ENCODE measurements at places on chromosomes 2 and 18.

- no peak for DNase-seq
Observed at GRCh38 chr18:38933322-38933721, 1367.7 kb upstream of the CELF4 start.

- DNase-seq: no peak
Observed at GRCh38 chr2:200985799-200986198, 22.3 kb upstream of the ORC2 start.

DNA sequence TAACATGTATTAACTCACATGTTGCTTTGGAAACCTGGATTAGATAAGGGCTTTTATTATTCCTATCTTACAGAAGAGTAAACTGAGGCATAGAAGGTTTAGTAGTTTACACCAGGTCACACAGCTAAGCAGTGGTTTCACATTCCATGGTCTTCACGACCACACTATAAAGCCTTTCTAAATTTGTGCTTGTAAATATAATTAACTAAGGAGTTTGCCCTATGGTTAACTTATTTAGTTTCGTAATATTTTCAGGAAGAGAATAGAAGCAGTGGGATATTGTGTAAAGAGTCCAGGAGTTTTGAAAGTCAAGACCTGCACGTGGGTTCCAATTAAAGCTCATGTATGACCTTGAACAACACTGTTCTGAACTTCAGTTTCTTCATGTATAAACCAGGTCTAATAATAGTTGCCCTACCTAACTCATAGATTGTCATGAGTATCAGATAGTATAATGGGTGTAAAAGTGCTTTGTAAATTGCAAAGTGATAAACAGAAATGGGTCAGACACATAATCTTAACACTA, 19.5 kb upstream of the SOS1 start:
- no peak for DNase-seq

- DNase-seq: no peak
Observed at GRCh38 chr2:9441556-9441955, 18.1 kb downstream of the CPSF3 start.

DNA sequence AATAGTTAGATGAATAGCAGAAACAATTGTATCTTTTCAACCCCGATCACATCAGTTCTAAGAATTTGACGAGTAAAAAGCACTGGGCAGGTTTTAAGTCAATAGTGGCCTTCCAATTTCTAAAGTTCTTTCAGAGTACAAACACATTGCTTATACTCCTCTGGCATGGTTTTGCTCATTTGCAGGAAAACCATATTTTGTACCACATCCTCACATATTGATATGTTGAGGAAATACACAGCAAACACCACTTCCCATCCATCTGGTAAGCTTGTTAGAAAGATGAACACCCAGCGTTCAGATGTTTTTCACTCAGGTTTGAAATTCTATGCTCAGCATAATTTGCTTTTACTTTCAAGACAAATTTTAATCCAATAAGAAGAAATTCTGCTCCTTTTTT, 344.6 kb upstream of the ACVR2A start:
- DNase-seq: no peak

GRCh38 chr2:127233710-127234109, 13.6 kb upstream of the CYP27C1 start:
- DNase-seq: no peak
